T-cell (primary cell): ENCODE measurements at places on chromosomes 1 and 21. TPM values are rescaled to one million over a fixed set of nuclear protein-coding genes. Genes with fewer than 3 reads are reported as not detected.

DNA sequence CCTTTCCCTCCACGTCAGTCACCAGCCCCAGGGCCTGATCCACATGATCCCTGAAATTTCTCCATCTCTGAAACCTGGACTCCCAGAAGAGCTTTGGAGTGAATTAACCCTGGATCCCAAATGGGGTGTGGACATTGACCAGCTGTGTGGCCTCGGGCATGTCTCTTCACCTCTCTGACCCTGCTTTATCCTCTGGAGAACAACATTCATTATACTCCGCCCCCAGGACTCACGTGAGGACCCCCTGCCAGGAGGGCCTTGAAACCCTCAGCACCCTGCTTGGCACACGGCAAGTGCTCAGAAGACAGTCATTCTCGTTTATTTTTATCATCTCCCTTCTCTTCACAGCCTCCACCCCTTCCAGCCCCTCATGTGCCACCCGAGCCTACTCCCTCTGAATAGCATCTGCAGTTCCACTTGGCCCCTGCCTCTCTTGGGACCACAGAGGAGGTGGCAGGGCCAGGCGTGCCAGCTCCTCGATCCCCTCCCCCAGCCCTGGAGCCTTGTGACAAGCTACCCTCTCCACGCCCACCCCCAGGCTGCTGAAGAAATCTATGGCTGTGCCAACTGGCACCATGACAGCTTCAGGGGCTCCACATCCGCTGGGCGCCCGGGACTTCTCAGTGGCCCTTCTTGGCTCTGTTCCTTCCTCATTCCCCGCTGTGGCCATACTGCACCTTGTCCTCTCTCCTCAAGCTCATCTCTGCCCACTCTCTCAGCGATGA is 18.0 kb downstream of the ADGRB2 start:
- H3K27me3 ChIP-seq = peaks cover 29% of the 10 kb centered on the region
- no peak overlapping the region for H3K27ac ChIP-seq
- no peaks in the 10 kb centered on the region for H3K36me3 ChIP-seq
- DNase-seq = no peak
- no peak overlapping the region for H3K4me3 ChIP-seq
- H3K4me1 ChIP-seq = peaks cover under 1% of the 10 kb centered on the region

DNA sequence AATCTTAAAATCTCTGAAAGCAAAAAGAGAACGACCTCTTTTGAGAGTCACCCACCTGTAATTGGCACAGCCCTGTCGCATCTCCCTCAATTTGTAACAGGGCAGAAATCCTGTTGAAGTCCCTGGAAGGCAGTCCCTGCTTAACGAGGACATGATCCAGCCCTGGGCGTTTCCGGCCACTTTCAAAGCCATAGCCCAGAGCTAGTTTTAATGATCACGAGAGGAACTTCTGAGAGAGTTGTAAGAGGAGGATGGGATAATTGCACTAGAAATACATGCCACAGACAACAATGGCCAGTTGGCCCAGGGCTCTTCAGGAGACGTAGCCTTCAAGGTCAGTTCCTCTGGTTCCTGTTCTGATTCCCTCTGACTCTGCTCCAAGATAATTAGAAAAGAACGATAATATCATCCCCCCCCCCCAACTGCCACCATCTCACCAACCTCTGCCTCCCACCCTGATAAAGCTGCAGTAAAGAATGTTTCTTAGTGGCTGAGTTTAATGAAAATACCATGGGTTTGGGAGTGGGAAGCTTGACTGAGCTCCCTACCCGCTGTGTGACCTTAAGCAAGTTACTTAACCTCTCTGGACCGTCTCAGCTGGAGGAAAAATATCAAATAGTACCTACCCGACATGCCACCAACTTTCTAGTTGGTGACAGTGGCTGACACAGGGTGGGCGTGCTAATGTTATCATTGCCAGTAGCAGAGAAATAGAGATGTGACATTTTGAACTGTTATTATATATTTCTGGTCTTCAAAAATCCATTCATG is 140.0 kb downstream of the OMA1 start:
- no peaks in the 10 kb centered on the region for H3K27me3 ChIP-seq
- no peaks in the 10 kb centered on the region for H3K4me1 ChIP-seq
- no peak overlapping the region for H3K4me3 ChIP-seq
- DNase-seq = no peak
- no peak overlapping the region for H3K27ac ChIP-seq

GRCh38 chr1:21590126-21590880 is 78.9 kb downstream of the RAP1GAP start:
- H3K4me1 ChIP-seq = no peaks in the 10 kb centered on the region
- no peak for DNase-seq
- H3K36me3 ChIP-seq = no peaks in the 10 kb centered on the region

- H3K36me3 ChIP-seq = no peaks in the 10 kb centered on the region
- H3K27me3 ChIP-seq = no peaks in the 10 kb centered on the region
- no peak for DNase-seq
- peak overlapping the region; percentile 8 for H3K27ac ChIP-seq
- no peak overlapping the region for H3K4me3 ChIP-seq
Observed at GRCh38 chr1:211332830-211333229, 6.2 kb downstream of the TRAF5 start.

DNA sequence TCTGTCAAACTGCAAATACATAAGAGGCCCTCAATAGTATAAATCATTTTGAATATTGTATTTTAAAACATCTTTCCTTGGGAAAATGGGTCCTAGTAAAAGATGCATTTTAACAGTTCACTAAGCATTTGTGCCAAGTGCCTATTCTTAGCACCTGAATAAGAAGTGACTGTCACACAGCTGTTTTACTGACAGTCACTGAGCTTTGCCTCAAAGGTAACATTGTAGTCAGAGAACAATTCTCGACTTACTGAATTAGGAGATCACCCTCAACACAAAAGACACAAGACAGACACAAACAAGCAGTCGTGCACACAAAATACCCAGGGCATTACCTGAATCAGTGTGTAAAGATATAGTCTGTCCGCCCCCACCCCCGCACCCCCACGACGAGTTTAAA is 408 bp downstream of the ESRRG start:
- peaks cover 2% of the 10 kb centered on the region for H3K27me3 ChIP-seq
- H3K4me3 ChIP-seq = no peak overlapping the region
- DNase-seq = no peak
- H3K36me3 ChIP-seq = no peaks in the 10 kb centered on the region
- no peak overlapping the region for H3K27ac ChIP-seq
- no peaks in the 10 kb centered on the region for H3K4me1 ChIP-seq

DNA sequence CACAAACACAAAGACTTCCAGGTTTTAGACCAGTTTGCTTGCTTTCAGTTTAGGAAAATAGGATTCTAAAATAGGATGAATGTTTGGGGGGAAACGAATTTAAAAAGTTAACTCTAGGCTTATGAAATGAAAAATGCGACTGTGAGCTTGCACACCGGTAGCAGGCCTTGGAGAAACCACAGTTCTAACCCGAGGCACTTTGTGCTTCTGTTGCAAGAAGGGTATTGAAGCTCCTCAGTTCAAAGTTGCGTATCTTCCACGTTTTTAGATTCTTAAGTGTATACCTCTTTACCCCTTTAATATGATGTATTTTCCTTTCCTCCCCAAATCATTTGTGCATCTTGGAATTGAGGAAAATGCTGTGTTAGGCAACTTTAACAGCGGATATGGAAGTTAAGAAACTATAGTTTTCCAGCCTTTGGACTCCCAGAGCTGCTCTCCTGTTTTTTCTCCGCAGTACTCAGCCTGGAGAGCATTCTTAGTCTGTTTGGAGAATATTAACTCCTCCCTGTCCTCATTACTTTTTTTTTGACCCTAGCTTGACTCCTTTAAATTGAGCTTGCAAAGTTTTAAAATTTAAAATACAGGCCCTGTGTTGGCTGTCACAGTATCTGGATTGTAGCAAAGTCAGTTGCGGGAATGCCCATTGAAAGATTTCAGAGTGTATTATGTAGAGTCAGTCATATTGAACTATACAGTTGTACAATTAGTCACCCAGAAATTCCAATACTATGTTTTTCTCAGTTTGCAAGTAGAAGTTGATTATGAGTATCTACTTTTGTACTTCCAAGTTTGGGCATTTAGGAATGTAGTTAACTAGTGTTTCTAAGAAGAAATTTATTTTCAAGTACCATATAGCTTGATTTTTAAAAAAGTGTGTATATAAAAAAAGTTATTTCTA is 2.6 kb downstream of the MRPS6 start:
- H3K36me3 ChIP-seq = no peaks in the 10 kb centered on the region
- DNase-seq = no peak
- peak overlapping the region; percentile 5 for H3K27ac ChIP-seq
- no peak overlapping the region for H3K4me3 ChIP-seq
- H3K4me1 ChIP-seq = peaks cover 45% of the 10 kb centered on the region

DNA sequence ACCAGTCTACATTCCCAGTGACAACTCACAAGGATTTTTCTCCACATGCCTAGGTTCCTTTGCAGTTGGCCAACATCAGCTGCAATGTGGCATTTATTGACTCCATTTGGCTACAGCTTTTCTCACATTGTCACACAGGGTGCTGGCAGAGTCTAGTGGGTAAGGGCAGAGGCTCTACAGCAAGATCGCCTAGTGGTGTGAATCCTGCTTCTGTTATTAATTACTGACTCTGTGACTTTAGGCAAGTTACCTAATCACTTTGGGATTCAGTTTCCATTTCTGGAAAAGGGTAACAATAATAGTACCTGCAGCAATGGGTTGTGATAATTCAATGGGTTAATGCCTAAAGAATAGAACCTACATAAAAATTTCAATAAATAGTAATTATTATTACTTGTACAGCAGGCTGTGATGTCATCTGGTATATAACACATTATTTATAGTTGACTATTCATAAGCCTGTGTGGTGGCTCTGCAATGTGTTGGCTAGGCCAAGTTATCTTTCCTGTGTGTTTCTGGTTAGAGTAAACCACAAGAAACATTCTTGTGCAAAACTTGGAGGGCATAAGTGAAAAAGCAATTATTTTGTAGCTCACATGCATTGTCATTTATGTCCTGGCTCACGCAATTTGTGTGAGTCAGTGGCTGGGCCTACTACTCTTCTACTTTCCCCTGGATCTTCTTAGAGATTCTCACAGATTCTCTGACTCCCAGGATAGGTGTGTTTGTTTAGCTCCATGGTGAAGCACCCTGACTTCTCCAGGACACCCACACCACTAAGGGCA is 59.5 kb downstream of the PTGS2 start:
- H3K4me3 ChIP-seq = no peak overlapping the region
- H3K27ac ChIP-seq = no peak overlapping the region
- H3K36me3 ChIP-seq = no peaks in the 10 kb centered on the region
- H3K4me1 ChIP-seq = peaks cover 16% of the 10 kb centered on the region
- no peak for DNase-seq

GRCh38 chr1:11337580-11338073 is 64.6 kb downstream of the UBIAD1 start:
- peak; percentile 61 for DNase-seq
- no peaks in the 10 kb centered on the region for H3K36me3 ChIP-seq

- H3K27ac ChIP-seq = no peak overlapping the region
- H3K27me3 ChIP-seq = no peaks in the 10 kb centered on the region
- H3K36me3 ChIP-seq = no peaks in the 10 kb centered on the region
- no peak for DNase-seq
Observed at GRCh38 chr21:38740090-38740489, 65.6 kb upstream of the ETS2 start.

DNA sequence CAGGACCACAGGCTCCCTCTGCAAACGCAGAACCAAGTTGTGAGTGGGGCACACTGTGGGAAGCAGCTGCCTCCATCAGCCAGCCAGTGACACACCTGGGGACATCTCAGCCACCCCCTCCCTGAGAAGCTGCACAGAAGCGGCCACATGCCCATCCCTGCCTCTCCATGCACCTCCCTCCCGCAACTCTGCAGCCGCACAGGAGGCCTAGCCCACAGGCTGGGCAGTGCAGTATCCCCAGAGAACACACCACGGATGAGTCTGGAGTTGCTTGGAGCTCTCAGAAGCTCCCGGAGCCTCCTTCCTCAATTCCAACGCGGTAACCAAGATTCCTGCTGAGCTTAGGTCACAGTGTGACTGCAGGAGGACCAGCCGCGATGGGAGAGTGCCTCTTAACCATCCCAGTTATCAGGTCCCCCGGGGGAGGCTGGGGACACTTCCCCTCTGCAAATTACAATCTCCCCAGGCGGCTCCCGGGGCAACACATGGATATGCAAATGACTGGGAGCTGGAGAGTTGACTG is 1.2 kb upstream of the WNT3A start:
- H3K27me3 ChIP-seq = peaks cover 86% of the 10 kb centered on the region
- no peak overlapping the region for H3K27ac ChIP-seq
- no peak overlapping the region for H3K4me3 ChIP-seq
- no peaks in the 10 kb centered on the region for H3K4me1 ChIP-seq

Gene LCE3D
- total RNA-seq = not detected

Gene ADORA1
- total RNA-seq = not detected

Gene NOTCH2NLA
- 67.4 TPM for total RNA-seq

Gene PCP4L1
- not detected for total RNA-seq

Gene ACOT11
- 0.93 TPM for total RNA-seq

Gene CYB5RL
- 5.7 TPM for total RNA-seq

Gene SH3BGR
- total RNA-seq = 1.8 TPM

Gene DAP3
- total RNA-seq = 133 TPM

Gene GBP7
- not detected for total RNA-seq

Gene IBA57
- 14.1 TPM for total RNA-seq

Gene PM20D1
- total RNA-seq = 1.3 TPM
